ENCODE measurements at places on chromosomes 12 and 14.

- no peak for DNase-seq
Observed at GRCh38 chr14:36333119-36333518, 12.7 kb upstream of the MBIP start.

DNA sequence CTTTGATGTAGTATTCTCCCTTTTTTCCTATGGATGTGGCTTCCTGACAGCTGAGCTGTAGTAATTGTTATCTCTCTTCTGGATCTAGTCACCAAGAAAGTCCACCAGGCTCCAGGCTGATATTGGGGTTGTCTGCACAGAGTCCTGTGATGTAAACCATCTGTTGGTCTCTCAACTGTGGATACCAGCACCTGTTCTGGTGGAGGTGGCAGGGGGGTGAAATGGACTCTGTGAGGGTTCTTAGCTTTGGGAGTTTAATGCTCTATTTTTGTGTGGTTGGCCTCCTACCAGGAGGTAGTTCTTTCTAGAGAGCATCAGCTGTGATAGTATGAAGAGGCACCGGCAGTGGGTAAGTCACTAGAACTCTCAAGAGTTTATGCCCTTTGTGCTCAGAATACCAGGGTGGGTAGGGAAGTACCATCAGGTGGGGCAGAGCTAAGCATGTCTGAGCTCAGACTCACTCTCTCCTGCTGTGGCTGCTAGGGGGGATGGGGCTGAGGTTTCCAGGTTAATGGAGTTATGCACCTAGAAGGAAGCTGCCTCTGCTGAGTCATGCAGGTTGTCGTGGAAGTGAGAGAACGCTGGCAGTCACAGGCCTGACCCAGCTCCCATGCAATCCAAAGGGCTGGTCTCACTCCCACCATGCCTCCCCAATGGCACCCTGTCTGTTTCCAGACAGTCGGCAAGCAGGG, 3.0 kb upstream of the TAS2R14 start:
- DNase-seq: no peak

- no peak for DNase-seq
Observed at GRCh38 chr14:91872517-91873470, 5.5 kb upstream of the TC2N start.

- no peak for DNase-seq
Observed at GRCh38 chr12:6057700-6058099, 66.8 kb downstream of the VWF start.

DNA sequence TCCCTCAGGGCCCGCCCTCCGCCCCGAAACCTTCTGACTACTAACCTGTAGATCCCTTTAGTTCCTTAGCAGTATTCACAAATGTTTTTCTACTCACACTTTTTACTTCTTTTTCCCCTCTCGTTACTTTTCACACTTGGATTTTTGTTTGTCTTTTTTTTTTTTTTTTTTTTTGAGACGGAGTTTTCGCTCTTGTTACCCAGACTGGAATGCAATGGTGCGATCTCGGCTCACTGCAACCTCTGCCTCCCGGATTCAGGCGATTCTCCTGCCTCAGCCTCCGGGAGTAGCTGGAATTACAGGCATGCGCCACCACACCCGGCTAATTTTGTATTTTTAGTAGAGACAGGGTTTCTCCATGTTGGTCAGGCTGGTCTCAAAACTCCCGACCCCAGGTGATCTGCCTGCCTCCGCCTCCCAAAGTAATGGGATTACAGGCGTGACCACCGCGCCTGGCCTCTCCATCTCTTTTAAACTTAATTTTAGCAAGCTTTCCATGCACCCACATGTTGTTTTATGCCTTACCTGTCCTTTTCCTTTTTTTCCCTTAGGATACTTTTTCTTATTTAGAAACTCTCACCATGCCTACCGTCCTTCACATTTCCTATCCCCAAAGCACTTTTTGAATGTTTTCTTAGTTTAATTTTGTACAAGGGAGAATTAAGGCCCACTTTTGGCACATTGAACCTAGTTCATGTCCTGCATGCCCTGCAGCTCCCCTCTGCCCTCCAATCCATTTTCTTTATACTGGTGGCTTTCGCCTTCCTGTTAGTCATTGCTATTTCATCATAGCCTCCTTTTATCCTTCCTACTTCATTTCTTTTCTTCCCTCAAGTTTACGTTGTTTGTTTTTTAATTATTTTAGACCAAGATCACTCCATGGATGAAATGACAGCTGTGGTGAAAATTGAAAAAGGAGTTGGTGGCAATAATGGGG, 1.1 kb downstream of the SP1 start:
- DNase-seq: no peak

DNA sequence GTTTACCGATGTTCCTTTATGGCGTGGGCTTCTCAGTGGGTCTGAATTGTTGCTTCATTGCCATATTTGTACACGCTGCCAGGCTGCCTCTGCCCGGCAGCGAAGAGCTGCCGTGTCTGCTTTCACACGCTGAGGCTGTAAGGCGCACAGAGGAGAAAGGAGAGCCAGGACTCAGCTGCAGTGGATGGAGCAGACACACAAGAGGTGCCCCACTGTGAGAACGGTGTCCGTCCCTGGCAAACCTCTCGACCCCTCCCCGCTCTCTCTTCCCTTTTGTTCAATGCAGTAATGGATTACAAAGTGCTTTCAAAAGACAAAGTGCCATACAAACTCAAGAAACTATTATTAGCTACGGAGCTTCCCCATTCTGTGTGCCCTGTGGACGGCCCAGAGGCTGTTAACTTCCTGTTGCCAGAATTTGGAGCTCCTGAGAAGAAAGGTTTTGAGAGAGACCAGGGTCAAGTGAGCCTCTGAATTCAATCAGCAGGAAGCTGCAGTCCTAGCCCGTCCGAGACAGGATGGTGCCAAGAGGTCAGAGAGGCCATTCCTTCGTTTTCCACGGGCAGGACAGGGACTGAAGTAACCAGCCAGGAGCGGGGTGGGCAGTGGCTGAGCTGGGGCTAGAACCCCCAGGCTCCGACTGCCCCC, 15.8 kb downstream of the CCND2 start:
- no peak for DNase-seq

DNA sequence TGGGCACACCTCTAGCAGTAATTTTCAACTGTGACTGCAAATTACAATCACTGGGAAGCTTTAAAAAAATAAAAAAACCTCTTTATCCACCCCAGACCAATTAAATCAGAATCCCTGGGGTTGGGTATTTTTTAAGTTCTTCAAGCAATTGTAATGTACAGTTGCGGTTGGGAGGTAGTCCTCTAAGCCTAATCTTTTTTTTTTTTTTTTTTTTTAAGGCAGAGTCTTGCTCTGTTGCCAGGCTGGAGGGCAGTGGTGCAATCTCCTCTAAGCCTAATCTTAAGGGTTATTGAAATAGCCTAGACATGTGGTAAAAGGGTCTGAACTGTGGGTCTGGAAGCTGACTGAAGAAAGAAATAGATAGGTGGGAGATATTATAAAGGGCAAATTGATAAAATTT, 230.5 kb downstream of the AKAP6 start:
- DNase-seq: no peak

DNA sequence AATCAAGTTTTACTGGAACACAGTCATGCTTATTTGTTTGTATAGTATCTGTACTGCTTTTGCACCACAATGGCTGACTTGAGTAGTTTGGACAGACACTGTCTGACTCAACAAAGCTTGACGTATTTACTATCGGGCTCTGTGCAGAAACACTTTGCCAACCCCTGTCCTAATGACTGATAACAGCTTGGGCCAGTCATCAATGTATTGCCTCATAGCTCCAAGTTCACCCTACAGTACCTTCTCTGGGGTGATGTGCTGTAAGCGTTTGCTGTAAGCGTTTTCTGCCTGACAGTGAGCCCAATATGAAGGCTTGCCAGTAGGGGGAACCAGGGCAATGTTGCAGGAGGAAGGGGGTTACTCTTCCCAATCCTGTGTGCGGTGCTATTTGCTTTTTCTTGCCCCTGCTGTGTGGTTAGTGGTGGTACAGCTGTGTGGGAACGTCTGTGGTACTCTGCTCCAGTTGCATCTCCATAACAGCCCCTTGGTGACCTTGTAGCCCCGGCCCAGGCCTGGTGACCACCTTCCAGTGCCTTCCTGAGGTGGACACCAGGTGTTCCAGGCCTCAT, 5.4 kb upstream of the CCDC177 start:
- peak; percentile 64 for DNase-seq

DNA sequence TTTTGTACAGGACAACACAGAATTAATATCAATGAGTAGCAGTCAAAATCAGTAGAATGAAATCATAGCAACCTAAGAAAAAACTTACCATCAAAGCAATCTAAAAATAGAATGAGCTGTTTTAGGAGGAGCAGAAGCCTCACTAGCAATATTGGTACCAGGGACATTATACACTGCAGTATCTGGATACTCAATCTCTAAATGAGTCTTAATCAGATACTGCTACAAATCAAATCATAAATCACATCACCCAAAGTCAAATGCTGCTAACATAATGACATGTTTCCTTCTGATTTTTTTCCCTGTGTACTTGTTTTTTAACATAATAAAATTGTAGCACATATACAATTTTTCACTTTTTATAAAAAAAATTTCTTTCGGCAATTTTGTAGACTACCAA, 8.0 kb downstream of the RPS29 start:
- no peak for DNase-seq

DNA sequence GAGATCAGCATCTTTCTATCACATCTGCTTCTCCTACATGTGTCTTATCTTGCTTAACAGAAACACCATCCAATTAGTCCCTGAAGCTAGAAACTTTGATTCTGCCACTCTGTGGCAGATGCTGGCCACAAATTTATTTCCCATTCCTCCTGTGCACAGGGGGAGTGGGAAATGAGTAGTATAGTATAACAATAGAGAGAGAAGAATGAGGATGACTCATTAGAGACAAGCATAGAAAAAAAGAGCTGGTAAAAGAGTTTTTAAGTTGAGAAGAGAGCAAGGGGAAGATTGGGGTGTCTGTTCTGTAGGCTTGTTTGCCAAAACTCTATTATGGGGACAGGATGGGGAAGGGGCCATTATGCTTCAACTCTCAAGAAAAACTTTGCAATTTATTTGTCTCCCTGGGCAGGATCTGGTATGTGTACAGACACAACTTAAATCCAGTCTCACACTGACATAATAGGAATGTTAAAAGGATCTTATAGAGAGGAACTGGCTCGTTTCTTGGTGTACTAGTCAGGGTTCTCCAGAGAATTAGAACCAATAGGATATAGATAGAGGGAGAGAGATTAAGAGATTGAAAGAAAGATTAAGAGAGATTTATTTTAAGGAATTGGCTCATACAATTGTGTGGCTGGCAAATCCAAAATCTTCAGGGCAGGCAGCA, 142.6 kb upstream of the CPSF6 start:
- no peak for DNase-seq

DNA sequence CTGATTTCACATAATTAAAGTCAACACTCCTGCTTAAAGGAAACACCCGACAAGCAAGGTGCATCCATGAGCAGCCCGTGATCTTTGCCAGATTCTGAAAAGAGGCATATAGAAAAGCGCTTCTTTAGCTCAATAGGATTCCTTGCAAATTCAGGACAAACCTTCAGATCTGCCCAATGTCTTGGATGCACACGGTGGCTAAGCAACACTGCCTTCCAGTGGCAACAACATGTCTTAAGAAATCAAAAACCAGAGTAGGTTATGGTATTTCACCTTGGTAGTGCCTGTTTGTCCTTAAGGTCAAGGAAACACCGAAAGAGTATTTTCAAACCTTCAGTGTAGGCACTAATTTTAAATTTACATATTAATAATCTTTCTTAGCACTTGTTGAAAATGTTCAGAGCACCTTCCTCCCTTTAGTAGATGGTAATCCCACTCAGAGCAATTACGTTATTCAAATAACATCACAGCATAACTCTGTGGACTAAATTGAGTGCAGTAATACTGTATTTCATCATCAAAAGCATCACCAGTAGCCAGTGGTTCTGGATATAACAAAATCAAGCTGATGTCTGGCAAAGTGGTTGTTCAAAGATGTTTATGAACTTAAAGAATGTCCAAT, 58.0 kb upstream of the CDKN3 start:
- DNase-seq: peak; percentile 60

DNA sequence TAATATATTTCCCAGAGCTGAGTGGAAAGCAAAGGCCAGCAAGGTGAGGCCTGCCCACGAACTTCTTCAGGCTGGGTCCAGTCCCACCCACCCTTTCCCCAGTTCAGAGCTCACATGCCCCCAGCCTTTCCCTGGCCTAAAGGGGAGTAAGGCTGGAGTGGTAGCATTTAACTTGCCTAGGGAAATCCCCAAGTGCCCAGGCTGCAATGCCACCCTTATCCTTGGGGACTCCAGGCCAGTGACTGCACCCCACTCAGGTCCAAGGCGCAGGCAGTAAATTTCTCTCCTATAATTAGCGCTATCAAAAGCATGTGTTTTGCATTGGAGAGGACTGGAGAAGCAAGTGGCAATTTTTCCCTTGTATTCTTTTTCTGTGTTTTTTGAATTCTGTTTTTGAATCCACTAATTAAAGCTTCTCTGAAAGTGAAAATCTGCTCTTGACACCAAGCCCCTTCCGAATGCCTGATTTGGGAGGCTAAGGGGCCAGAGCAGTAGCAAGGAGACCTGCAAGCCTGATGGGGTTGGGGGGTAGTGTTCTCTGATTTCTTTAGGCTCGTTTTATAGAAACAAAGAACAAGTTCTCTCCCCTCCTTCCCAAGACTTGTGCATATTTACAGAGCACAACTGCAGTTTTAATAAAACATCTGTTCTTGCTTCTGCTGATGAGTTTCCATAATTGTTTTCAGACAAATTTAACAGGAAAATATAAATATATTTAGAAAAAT, 3.5 kb upstream of the HOXC6 start:
- no peak for DNase-seq

DNA sequence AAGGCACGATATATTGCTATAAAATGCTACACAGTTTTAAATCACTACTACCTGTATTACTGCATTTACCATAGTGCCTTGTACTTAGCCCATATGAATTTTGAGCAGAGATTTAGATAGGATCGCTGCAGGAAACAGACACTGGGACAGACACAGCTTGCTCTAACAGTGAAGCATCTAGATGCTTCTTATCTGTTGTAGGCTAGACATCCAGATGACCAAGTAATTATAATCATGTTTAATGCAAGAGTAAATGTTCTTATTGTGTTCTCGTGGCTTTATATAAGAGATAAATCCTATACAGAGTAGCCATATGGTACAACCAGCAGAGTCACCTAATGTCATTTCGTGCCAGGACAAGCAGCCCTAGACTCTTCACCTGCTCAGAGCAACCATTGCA, 92.8 kb downstream of the ASCL1 start:
- no peak for DNase-seq

DNA sequence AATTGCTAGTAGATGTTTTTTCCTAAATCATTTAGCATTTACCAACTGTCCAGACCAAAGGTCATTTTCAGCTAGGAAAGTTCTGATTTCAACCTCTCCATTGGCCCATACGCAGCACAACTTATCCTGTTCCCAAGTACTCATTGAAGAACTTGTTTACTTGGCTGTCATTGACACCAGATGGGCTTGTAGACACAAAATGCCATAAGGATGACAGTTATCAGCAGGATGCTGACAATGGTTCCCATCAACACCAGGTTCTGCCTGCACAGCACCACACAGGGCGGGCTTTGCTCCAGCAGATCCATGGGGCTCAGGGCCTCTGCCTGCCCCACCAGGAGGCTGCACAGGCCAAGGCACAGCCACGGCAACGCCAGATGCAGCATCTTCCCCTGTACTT, 36.5 kb upstream of the TMPRSS12 start:
- DNase-seq: no peak

- no peak for DNase-seq
Observed at GRCh38 chr14:54784060-54784459, 118.6 kb downstream of the GCH1 start.

- no peak for DNase-seq
Observed at GRCh38 chr12:117486840-117487659, 125.6 kb upstream of the NOS1 start.
